KG1 (cell line): ENCODE measurements at places on chromosomes 3 and 15.

GRCh38 chr3:105480768-105481167 is 114.1 kb downstream of the ALCAM start:
- DNase-seq, result no peak

DNA sequence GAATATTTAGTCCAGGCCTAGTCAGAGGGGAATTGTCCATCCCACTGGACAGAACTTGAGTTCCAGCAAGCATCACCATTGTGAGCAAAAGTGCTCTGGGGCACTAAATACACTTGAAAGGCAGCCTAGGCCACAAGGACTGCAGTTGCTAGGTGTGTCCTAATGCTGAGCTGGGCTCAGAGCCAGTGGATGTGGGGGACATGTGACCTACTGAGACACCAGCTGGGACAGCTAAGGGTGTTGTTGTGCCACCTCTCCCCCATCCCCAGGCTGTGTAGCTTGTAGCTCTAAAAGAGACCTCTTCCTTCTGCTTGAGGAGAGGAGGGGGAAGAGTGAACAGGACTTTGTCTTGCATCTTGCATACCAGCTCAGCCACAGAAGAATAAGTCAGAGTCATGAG is 120.9 kb downstream of the DTWD1 start:
- no peak for DNase-seq

DNA sequence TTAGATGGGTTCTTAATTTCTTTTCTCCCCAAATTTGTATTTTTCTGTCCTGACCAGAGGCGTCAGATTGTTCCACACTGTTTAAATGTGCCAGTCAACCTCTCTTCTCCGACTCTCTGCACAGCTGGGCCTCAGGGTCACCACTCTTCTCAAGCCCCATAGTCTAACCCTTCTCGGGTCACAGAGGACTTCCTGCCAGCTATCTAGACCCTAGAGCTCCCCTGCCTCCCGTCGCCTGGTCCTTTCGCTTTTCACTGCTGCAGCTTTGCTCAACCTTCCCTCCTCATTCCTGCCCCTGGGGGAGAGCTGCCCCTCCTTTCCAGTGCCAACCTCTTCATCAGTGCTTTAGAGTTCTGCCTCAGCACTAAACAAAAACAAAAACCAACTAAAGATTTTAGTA is 151.7 kb downstream of the ATG7 start:
- DNase-seq, result no peak

DNA sequence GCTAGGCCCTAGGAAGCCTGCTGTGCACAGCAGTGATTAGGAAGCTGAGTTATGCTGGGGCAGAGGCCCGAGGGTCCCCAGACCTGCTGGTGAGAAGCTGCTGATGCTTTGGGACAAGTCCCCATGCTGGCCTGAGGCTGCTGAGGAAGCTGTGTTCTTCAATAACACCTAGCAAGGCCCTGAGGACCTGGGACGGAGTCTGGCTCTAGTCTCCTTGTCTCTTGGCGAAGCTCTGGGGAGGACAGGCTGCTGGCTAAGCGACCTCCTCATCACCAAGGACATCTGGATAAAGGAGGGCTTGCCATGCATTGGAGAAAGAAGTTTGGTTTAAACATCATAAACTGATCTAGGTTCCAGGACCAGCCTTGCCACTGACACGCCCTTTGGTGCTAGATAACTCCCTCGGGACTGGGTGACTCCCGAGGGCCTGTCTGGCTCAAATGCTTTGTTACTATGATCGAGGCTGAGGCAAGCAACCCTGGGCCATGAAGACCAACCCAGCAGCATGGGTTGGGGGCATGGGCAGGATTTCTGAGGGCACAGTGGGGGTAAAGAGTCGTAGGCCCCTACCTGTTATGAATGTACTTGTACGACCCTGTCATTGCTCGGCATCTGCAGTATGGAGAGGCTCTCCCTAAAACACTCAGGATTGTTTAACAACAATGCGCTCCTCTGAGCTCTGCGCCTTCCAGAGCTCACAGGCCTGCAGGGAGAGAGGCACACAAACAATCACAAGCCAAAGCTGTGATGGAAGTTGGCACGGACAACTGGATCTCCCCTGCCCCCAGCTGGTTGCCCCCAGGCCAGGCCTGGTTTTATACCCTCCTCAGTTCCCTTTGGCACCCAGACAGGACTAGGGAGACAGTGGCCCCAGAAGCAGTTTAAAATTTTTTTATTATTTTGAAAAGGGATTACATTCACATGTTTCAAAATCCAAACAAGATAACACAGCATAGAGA is 64.4 kb downstream of the LINGO1 start:
- no peak for DNase-seq

GRCh38 chr3:129121016-129121791 is 400 bp downstream of the RAB43 start:
- no peak for DNase-seq

DNA sequence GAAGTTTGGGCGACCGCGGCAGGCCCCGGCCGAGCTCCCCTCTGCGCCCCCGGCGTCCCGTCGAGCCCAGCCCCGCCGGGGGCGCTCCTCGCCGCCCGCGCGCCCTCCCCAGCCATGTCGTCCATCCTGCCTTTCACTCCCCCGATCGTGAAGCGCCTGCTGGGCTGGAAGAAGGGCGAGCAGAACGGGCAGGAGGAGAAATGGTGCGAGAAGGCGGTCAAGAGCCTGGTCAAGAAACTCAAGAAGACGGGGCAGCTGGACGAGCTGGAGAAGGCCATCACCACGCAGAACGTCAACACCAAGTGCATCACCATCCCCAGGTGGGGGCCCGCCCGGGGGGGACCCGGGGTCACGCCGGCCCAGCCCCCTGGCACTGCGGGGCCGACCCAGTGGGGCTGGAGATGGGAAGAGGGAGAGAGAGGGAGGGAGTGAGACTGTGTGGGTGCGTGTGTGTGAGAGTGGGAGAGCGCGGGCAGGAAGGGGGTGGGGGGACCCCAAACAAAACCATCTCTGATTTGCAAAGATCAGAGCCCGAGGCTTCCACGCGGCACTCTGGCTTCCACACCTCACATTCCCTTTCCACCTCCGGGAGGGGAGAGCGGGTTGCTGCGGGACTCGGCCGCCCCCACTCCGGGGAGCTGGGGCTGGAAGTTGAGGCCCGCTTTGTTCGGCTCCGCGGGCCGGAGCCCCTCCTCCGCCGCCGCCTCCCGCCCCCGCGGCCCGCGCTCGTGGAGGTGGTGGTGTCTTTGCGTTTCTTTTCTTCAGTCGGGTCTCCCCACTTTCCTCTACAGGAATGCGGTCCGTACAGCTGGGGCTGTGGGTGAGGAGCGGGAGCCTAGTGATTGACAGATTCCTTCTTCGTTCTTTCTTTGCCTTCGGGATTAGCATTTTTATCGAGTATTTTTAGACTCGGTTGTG is 898 bp downstream of the SMAD3 start:
- no peak for DNase-seq

DNA sequence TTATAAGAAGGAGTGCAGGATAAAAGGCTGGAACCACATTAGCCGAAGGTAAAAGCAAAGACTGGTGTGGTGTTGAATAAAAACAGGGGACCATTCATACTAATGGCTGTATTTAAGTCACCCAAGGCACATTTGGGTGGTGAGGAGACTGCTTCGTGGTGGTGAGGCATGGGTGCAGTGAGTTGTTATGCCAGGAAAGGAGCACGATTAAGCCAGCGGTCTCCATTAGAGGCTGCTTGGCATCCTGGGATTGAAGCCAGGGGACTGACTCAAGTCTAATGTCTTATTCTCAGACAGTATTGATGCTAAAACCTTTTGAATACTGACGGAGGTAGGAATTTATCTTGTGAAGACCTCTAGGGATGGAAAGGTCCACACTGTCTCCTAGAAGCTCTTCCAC is 21.9 kb downstream of the FEM1B start:
- DNase-seq, result no peak

- DNase-seq, result no peak
Measured at GRCh38 chr15:27481768-27482167, 510.8 kb downstream of the GABRG3 start.

DNA sequence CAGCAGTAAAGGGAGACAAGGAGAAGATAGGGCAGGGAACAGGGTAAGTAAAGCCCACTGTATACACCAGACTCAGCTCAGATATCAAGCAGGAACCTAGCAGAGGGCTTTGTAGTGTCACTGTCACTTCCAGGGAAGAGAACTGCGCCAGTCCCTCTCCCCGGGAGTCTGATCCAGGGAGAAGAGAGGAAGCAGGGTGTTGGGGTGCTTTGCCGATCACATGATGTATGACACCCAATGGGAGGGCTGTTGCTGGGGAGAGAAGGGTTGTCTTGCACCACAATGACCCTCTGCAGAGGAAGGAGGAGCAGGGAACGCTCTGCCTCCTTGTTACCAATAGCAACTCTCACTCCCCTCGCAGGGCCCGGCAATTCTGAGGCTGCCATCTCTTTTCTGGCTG is 147.2 kb upstream of the SLC2A2 start:
- DNase-seq, result no peak

GRCh38 chr15:89521605-89522004 is 25.2 kb upstream of the RHCG start:
- no peak for DNase-seq

DNA sequence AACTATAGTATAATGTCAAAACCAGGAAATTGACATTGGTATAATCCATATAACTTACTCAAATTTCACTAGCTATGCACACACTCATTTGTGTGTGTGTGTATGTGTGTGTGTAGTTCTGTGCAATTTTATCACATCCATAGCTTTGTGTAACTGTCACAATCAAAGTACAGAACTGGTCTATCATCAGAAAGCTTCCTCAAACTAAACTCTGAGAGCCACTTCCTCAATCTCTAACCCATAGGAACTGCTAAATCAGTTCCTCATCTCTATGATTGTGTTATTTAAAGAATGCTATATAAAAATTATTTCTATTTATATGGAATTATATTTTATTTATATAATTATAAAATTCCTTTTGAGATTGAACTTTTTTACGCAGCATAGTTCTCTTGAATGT is 18.1 kb downstream of the LNP1 start:
- DNase-seq, result no peak

- no peak for DNase-seq
Measured at GRCh38 chr3:120536642-120537041, 59.5 kb upstream of the NDUFB4 start.

DNA sequence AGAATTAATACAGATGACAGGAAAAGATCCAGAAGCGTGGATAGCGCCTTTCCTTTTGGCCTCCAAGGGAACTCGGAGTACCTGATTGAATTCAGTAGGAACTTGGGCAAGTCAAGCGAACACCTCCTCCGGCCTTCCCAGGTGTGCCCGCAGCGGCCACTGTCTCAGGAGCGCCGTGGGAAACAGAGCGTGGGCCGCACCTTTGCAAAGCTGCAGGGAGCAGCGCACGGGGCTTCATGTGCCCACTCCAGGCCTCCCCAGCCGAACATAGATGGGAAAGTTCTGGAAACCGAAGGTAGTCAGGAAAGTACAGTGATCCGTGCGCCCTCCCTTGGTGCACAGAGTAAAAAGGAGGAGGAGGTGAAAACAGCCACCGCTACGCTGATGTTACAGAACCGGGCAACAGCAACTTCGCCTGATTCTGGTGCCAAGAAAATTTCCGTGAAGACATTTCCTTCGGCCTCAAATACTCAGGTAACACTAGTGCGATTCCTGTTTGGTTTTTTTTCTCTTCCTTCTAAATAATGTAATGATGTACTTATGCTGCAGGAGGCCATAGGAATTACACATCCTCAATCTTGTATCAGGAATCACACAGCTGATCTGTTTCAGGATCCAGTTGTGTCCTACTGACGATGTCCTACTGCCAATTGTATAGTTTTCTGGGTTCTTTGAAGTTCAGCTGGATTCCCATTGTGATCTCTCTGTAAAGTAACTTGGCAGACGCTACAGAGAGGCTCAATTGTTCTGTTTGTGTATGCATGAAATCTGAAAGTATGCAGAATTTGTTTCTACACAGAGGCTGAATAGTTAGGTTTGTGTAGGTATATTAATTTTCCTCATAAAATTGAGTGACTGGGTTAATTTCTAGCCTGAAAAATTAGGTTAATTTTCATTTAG is 63.1 kb downstream of the CGNL1 start:
- no peak for DNase-seq

- no peak for DNase-seq
Measured at GRCh38 chr3:111785034-111785433, 74.0 kb upstream of the PHLDB2 start.

GRCh38 chr3:14565868-14566588 is 25.9 kb upstream of the GRIP2 start:
- peak; percentile 44 for DNase-seq

- DNase-seq, result peak; percentile 47
Measured at GRCh38 chr3:142148044-142148791, 1.1 kb downstream of the TFDP2 start.

DNA sequence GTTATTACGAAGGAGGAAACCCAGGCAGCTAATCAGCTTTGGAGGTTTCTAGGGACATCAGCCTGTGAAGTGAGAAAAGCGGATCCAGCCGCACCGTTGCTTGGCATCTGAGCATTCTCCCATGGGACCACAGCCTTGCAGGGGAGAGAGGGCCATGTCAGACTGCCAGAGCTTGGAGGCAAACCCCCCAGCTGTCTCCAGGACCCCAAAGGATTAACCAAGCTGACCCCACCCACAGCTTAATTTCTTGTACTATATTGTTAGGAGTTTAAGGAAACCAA is 5.1 kb downstream of the IGDCC3 start:
- no peak for DNase-seq

- no peak for DNase-seq
Measured at GRCh38 chr3:170163956-170164645, 17.4 kb downstream of the PHC3 start.

GRCh38 chr3:8499181-8499611 is 2.4 kb upstream of the LMCD1 start:
- no peak for DNase-seq

- no peak for DNase-seq
Measured at GRCh38 chr3:76134166-76134565, 348.8 kb upstream of the ZNF717 start.

- DNase-seq, result no peak
Measured at GRCh38 chr15:31464216-31465082, 137.8 kb downstream of the KLF13 start.

GRCh38 chr3:76879959-76880358 is 159.9 kb upstream of the ROBO2 start:
- DNase-seq, result no peak

GRCh38 chr15:70153921-70154717 is 56.4 kb upstream of the TLE3 start:
- DNase-seq, result no peak

- DNase-seq, result no peak
Measured at GRCh38 chr15:64282701-64283100, 73.3 kb downstream of the CSNK1G1 start.

DNA sequence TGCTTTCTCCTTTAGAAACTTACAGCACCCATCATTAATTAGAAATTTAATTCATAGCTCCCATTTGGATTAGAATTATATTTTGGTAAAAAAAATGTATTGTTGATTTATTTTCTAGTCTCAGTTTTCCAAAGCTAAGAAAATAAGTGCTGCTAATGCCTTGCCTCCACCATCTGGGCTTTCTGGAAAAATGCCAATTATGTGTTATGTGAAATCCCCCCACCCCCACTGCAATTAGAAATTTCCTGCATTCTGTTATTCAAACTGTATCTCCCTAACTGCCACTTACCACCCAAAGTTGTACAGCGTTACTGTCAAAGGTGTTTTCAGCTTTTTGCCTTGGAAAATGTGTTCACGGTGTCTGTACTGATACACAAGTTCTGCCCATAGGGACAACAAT is 617.2 kb upstream of the UBE2E2 start:
- no peak for DNase-seq
